T-cell (primary cell): ENCODE measurements at places on chromosomes 2 and 18.

DNA sequence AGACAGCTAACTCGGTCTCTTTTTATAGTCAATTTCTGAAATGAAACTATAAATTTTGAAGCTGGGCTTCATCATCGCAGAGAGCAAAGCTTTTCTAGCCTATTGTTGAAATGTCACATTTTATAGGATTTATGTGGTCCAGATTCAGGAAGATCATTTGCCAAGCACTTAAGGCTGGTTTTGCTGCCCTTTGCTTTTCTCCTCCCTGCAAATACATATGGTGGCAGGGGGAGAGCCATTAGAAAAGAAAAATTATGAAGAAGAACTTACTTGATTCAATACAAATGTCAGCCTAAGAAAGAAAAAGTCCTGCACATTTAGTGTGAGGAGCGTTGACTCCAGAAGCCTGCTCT is 206.9 kb upstream of the NRP2 start:
- H3K36me3 ChIP-seq, result no peaks in the 10 kb centered on the region
- H3K4me1 ChIP-seq, result no peaks in the 10 kb centered on the region
- DNase-seq, result no peak
- H3K27ac ChIP-seq, result no peak overlapping the region

- H3K4me1 ChIP-seq, result peaks cover 18% of the 10 kb centered on the region
- DNase-seq, result no peak
- no peaks in the 10 kb centered on the region for H3K27me3 ChIP-seq
- no peak overlapping the region for H3K27ac ChIP-seq
- no peaks in the 10 kb centered on the region for H3K36me3 ChIP-seq
Observed at GRCh38 chr2:148721520-148721931, 77.0 kb downstream of the EPC2 start.

- no peak for DNase-seq
- no peak overlapping the region for H3K27ac ChIP-seq
- H3K4me3 ChIP-seq, result no peak overlapping the region
- H3K27me3 ChIP-seq, result no peaks in the 10 kb centered on the region
Observed at GRCh38 chr2:163132850-163133249, 294.3 kb upstream of the KCNH7 start.

DNA sequence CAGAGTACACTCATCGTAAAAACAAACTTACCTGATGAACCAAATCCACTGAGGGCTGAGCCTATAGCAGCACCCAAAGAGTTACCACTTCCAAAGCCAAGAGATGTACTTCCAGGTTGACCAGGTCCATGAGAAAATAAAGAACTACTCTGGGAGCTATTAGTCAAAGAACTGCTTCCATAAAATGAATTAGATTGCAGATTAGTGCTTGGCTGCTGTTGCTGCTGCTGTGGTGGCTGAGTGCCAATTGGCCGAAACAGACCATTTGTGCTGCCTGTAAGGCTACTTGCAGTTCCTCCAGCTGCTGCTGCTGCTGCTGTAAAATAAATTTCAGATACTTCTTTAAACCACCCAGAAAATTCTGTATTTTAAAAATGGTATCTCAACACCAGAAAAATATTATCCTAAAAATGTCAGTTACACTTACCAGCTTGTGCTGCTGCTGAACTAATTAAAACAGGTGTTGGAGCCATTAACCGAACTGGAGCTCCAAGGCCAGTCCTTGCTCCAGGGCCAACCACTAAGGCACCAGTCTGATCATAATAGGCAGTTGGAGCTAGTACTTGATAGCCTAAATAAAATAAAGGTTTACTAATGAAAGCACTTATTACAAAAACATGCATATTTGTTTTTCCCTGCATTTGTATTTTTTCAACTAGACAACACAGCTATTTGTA is 58.1 kb upstream of the SDC1 start:
- no peak overlapping the region for H3K4me3 ChIP-seq
- H3K27me3 ChIP-seq, result no peaks in the 10 kb centered on the region
- H3K4me1 ChIP-seq, result no peaks in the 10 kb centered on the region
- H3K27ac ChIP-seq, result no peak overlapping the region

GRCh38 chr2:6637330-6637729 is 228.4 kb downstream of the CMPK2 start:
- H3K4me3 ChIP-seq, result no peak overlapping the region
- no peaks in the 10 kb centered on the region for H3K36me3 ChIP-seq
- no peaks in the 10 kb centered on the region for H3K27me3 ChIP-seq
- no peak overlapping the region for H3K27ac ChIP-seq
